ENCODE measurements at places on chromosomes 4 and X. TPM values are rescaled to one million over a fixed set of nuclear protein-coding genes. Genes with fewer than 3 reads are reported as not detected.

Gene P2RY4
- total RNA-seq, result not detected

Gene USP17L11
- not detected for total RNA-seq

Gene GAGE12G
- not detected for total RNA-seq

Gene CSAG3
- not detected for total RNA-seq

Gene CYTL1
- not detected for total RNA-seq

Gene NCAPG
- total RNA-seq, result 30.1 TPM

Gene FGF16
- not detected for total RNA-seq

Gene MANBA
- 11.2 TPM for total RNA-seq

Gene NUDT10
- 0.38 TPM for total RNA-seq

Gene SYP
- 3.1 TPM for total RNA-seq

Gene SH2D1A
- total RNA-seq, result not detected

Gene BEX5
- not detected for total RNA-seq

Gene FAM9C
- total RNA-seq, result not detected

Data from A549 treated with CpdA at 1 μM for 4 hours (cell line).